Mucosa of gallbladder (tissue), 1 donor: ENCODE measurements at places on chromosomes 3 and 15. TPM values are rescaled to one million over a fixed set of nuclear protein-coding genes. Genes with fewer than 3 reads are reported as not detected.

LSAMP gene
- 11.4 TPM for total RNA-seq

GRCh38 chr3:32551087-32551486, 19.6 kb downstream of the DYNC1LI1 start:
- DNase-seq: no peak

- DNase-seq: no peak
Measured at GRCh38 chr3:100470951-100471350, 21.5 kb upstream of the TMEM45A start.

RTP1 gene
- not detected for total RNA-seq

GRCh38 chr3:169041677-169042171, 621.8 kb downstream of the MECOM start:
- DNase-seq: no peak

DNA sequence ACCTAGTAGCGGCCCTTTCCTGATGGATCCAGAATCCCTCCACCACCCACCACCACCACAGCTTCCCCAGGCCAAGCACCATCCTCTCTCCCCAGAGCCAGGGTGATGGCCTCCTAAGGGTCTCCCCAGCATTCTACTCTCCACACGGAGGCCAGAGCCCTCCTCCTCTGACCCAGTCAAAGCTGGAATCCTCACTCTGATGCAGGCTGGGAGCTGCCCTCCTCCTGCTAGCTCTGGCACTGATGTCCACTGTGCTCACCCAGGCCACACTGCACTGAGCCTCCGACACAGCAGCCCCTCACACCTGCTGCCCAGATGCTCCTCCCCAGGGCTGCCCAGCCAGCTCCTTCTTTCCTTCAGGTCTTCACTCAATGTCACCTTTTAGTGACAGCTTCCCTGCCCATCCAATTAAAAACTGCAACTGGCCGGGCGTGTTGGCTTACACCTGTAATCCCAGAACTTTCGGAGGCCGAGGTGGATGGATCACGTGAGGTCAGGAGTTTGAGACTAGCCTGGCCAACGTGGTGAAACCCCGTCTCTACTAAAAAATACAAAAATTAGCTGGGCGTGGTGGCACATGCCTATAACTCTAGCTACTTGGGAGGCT, 21.0 kb downstream of the XXYLT1 start:
- DNase-seq: no peak

TGM5 gene
- 0.26 TPM for total RNA-seq

DNA sequence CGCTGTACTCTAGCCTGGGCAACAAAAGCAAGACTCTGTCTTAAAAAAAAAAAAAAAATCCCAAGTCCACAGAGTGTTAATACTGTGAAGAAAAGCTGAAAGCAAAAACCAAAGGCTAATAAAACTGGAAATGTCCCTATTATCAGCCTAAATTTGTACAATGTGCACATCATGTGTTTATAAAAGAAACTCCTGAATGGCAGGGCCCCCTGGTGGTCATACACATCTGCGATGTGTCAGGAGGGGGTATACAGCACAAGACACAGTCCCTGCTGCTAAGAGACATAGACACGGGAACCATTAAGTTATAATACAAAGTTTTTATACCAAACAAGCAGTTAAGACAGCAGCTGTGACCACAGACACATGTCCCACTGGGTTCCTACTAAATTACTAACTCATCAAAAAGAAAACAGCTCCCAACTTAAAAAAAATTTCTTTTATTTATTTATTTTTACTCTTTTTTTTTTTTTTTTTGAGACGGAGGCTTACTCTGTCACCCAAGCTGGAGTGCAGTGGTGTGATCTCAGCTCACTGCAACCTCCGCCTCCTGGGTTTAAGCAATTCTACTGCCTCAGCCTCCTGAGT, 31.0 kb downstream of the IDH2 start:
- DNase-seq: peak; percentile 85

CCR8 gene
- not detected for total RNA-seq

DNA sequence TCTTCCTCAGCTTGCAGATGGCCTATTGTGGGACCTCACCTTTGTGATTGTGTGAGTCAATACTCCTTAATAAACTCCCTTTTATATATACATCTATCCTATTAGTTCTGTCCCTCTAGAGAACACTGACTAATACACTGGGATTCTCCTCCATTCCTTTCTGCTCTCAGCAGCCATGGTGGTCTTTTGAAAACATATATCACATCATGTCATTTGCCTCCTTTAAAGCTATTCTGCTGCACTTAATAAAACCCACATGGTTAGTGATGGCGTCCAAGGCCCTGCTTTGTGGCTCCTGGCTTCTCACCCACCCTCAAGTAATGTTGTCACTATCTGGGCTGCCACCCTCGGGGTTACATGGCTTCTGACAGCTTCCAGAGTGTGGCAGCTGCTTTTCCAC, 169.5 kb downstream of the CADPS start:
- DNase-seq: no peak

GRCh38 chr15:85422607-85423006, 42.2 kb downstream of the AKAP13 start:
- no peak for DNase-seq

- no peak for DNase-seq
Measured at GRCh38 chr3:28476764-28477163, 128.1 kb upstream of the AZI2 start.

DNA sequence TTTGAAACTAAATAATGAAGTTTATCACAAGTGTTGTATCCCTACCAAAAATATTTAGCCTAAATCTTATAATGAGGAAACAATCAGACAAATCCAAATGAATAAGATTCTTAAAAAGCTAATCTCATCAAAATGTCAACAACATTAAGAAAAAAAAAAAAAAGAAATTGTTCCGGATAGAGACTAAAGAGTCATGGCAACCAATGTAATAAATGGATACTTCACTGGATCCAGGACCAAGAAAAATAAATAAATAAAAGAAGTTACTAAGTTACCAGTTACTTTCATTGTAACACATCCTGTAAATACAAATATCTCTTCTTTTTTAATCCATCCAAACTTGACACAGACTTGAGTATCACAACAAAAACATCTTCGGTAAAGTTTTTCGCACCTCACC, 607 bp downstream of the MRPL47 start:
- DNase-seq: no peak

DNA sequence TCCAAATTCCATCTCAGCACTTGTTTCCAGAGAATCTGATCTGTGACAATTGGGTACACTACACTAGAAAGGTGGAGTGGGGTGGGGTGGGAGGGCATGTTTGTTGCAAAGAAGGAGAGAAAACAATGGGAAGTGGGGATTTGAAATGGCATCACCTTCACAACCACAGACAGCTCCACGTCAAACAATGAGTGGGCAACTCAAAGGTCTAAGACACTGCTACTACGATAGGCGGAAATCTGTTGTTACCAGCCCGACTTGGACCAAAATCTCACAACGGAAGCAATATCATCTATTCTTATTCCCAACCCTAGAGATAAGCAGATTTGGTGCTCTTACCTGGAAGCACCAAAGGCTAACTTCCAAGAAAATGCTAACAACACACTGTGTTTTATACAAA, 3.3 kb downstream of the CYP19A1 start:
- DNase-seq: no peak

DNA sequence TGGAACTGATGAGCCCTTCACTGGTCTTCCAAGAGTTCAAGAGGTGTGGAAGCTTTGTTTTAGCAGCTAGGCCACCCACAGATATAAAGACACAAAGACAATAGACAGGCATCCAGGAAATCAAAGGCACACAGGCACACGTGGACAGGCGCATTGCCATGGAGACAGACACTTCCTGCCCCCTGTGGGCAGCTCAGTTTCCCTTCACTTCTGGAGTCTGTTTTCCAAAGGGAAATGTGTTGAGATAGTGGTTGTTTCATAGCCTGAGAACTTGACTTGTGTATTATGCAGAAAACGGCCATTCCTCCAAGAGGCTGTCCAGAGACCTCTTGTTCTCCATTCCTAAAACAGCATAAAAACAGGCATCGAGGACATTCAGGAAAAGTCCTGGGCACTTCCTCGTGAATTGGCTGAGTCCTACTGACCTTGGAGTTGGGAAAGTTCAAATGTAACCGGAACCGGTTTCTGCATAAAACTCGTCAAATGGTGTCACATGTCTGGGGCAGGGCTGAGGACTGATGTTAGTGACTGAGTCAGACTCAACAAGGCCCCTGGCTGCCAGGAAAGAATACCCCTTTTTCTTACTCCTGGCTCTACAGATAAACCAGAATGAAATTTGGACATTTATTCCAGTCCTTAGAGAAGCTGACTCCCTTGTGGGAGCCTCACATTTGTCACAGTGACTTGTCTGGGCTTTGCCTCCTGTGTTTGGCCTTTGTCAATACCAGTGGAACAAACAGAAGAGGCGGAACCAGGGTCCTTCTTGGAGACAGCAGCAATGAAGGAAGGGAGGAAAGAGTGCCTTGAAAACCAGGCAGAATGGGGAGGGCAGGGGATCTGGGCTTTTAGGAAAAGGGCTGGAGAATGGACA, 1.3 kb downstream of the ALPK3 start:
- DNase-seq: peak; percentile 49

GRCh38 chr15:39747326-39747725, 35.3 kb downstream of the FSIP1 start:
- no peak for DNase-seq

DNA sequence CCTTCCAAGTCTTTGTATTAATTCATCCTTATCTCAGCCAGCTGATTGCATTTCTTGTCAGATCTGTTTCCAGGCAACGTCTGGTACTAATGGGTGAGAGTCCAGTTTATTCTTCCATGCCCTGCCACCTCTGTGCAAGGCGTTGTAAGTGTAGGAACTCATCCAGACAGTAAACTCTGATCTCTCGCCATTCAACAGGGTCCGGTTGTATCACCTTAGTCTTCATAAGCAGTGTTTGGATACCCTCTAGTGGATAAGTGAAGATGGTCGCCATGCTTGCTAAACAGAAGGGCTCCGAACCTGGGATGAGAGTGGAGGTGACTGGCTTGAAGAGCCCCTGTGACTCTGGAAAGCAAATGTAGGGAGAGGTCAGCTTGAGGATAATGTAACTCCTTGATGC, 51.6 kb upstream of the CMTM7 start:
- peak; percentile 65 for DNase-seq

DNA sequence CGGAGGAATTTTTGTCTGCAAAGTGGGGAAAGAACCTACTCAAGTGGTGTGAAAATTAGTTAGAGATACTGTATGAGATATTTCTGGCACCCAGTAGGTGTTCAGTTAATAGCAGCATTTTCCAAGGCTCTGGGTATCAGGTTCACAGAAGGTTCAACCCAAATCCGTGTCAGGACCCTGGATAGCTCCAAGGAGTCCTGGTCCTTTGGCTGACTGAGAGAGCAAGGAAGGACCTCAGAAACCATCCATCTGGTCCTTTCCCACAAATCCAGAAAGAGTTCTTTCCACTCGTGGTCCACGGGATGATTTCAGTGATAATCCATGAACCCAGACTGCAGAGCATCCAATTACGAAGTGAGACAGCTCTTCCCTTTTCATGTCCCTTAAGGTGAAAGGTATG, 51.4 kb downstream of the SLC6A11 start:
- DNase-seq: no peak

GRCh38 chr3:195395208-195395816, 47.5 kb downstream of the ACAP2 start:
- no peak for DNase-seq

CD80 gene
- 0.46 TPM for total RNA-seq

GRCh38 chr3:189727898-189728297, 96.7 kb downstream of the TP63 start:
- DNase-seq: no peak

- no peak for DNase-seq
Measured at GRCh38 chr3:48997714-48998637, 7.9 kb downstream of the P4HTM start.

DNA sequence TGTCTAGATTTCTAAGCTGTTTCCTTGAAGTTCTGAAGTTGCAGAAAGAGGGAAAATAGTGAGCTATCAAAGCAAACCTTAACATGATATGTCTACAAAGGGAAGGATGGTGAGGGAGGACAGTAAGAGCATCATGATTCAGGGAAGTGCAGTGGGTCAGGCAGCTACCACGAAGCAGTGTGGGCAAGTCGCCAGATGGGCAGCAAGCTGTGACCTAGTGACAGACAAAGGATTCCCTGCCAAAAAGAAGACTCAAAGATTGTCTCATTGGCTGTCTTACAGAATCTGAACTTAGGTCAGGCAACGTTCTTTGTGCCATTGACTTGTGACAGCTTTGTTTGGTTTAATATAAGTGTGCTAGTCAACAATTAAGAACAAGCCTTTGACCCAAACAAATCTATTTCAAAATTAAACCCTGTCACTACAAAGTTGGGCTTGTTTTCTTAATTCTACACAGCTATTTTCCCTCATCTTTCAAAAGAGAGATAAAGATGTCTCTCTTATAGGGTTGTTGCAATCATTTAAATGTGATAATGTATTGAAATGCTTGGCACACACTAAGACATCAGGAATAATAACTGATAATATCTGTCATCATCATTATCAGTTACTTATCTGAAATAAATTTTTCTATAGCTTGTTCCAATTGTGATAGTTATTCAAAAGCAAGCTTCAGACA, 153.3 kb downstream of the ECT2 start:
- DNase-seq: peak; percentile 13

- no peak for DNase-seq
Measured at GRCh38 chr15:63729115-63729884, 104.4 kb downstream of the HERC1 start.

DNA sequence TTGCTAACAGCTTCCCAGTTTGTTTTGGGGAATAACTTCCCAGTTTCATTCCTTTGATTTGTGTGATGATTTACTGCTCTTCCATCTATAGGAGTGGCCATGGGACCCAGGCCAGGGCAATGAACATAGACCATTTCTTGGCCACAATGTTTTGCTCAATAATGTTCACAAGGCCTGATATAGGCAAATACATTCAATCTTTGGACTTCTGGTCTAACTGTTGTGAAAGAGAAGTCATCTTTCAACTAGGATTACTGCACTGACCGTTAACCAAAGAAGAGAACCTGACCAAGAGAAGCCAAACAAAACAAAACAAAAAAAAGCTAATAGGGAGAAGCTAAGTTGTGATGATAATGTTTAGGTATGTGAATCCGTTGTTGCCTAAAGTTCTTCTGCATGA, 221.8 kb upstream of the SUCLG2 start:
- DNase-seq: no peak
